ENCODE measurements at places on chromosomes 2 and 18.

DNA sequence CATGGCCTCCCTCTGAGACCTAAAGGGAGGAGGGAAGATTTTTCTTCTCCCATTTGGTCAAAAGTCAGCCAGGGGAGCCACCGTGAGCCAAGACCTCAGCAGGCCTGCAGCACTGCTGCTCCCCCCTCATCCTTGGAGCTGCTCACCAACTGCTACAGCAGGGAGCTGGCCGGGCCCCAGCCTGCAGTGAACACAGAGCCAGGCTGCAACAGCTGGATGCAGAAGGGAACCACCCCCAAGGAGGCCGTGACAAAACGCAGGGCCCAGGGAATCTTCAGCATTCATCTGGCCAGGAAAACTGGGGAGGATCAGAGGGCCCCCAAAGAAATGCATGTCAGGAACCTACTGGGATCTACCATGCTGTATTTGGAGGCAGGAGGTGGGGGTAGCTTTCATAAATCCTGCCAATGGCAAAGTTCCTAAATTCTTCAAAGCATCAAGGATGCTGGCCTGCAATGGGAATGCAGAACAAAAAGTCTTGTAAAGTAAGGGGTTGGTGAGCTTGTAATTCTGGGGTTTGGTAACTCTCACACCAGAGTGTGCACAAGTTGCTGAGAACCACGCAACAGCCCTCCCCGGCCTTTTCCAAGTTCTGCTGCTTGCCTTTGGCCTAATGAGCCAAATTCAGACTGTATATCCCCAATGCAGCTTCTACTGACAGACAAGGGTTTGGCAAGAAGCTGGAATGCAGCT lies 61.0 kb downstream of the CACNB4 start:
- DNase-seq, result no peak

GRCh38 chr18:29496152-29496680 lies 1319.3 kb upstream of the CDH2 start:
- no peak for DNase-seq

GRCh38 chr2:101175991-101176390 lies 24.8 kb upstream of the TBC1D8 start:
- no peak for DNase-seq

DNA sequence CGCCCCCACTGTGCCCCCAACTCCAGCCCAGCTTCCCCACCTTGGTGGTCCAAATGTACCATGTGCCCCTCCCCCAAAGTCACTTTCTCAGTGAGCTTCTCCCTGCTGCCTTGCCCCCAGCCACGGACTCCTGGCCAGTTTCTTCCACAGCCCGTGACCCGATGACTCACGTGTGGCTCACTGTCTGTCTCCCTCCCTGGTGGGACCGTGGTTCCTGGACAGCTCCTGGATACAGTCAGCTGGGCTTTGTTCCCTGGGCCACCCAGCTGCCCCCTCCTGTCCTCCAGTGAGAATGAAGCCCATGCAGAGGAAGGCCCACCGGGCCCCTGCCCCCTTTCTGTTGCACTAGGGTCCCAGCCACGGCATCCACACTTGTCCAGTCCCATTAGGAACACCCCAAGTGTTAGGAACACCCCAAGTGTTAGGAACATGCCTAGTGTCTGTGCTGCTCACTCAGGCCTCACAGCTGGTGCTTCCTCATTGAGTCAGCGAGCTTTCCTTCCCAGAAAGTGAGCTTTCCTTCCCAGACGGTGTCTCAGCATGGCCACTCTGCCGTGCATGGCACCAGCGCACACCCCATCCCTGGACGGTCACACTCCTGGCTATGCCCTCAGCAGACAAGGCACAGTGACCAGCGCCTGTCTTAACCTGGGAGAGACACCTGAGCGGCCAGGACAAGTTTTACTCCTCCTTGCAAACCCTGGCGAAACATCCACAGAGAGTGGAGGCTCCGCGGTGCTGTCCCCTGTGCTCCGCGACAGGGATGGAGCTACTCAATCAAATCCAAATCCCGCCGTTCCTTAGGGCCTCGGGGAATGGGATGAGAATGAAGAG lies 44.8 kb upstream of the CTDP1 start:
- no peak for DNase-seq

GRCh38 chr2:159879051-159879604 lies 81.1 kb upstream of the CD302 start:
- no peak for DNase-seq

DNA sequence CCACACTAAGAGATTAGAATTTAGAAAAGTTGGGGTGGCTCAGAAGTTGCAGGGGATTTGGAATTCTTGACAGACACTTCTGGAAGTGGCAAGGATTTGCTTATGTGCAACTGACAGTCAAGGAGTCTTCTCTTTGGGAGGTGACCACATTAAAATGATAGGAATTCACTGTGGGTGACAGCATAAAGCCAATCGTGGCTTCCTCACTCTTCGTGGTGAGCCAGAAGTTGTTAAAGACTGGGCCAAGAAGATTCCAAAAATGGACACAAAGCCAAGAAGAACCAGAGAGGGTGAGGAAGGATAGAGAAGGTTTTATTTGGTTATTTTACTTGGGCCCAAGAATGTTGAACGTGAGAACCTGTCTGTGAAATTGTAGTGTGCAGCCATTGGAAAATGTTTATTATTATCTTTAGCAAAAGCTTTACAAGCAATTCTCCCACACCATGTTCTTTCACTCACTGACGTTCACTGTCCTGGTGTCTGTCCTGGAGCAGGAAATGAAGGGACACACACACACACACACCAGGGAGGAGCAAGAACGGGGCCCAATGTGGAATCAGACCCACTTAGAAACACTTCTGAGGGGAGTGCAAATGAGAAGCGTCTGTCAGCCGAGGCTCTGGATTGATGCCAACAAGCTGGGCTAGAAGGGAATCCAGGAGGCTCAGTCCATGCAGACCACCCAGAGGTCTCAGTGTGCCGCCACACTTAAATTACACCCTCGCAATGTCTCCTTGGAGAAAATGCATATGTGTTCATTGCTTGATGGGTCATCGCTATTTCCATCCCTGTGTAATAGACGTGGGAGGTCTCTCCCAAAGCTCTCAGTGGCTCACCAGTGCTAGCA lies 37.2 kb downstream of the STEAP3 start:
- DNase-seq, result no peak

DNA sequence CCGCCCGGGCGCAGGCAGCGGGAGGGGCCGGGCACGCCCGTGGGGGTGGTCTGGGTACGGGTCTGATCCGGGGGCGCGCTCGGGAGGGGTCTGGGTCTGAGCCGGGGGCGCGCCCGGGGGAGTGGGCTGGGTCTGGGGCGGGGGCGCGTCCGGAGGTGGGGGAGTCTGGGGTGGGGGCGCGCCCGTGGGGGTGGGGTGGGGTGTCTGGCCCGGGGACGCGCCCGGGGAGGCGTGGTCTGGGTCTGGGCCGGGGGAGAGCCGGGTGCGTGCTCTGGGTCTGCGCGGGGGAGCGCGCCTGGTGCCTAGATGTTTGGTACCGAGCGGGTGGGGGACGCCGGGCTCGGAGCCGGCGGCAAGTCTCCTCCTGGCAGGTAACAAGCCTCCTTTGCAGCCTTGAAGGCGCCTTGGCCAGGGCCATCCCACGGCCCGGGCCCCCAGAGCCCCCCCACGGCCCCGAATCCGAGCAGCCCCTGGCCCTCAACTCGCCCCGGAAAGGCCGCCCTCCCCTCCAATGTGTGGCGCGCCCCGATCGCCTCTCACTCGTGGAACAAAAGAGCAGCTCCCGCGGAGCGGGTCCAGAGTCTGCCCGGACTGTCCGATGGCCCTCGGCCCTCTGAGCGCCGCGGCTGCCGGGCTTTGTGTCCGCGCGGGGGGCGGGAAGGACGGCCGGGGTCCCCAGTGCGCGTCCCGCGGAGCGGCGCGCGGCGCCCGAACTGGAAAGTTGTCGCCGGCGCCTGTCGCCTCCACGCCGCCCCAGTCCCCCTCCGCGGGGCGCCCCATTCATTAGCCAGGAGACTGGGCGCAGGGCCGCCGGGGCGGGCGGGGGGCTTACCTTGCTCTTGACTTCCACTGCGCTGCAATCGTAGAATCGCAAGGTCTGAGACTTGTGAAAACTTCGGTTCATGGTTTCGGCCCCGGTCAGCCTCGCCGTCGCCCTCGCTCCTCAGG lies 595 bp downstream of the PARD6G start:
- no peak for DNase-seq

DNA sequence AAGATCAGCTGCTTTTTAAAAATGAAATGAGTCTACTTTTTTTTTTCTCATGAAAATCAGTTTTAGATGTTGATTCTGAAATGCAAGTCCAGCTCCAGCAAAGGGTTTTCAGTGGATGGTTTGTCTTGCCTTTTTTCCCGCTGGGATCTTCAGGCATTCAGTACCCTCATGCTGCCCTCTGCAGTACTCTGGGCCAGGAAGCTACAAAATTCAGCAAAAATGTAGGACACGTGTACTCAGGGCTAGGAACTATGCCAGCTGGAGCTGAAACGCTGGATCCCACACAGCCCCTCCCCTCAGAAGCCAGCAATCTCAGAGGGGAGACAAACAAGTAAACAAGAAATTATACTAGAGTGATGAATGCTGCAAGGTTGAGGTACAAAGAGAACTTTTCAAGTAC lies 97.3 kb downstream of the MMADHC start:
- DNase-seq, result no peak

DNA sequence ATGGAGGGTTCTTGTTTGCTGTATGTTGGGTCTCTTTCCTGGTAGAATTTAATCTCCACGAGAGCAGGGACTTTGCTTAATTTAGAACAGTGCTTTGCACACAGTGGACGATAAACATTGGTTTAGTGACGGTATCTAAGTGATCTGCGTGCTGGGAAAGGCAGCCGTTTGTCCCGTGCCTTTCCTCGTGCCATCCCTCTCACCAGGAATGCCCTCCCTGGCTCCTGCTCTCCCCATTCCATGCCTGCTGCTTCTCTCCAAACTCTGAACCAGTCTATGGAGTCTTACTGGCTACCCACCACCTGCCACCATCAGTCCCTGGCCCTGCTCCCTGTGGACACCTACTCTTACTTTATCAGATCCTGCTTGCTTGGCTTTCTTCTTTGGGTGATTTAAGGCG lies 27.3 kb upstream of the TNP1 start:
- DNase-seq, result no peak

- DNase-seq, result no peak
These were observed 368.3 kb downstream of the RAD51AP2 start for GRCh38 chr2:17149945-17150344.

DNA sequence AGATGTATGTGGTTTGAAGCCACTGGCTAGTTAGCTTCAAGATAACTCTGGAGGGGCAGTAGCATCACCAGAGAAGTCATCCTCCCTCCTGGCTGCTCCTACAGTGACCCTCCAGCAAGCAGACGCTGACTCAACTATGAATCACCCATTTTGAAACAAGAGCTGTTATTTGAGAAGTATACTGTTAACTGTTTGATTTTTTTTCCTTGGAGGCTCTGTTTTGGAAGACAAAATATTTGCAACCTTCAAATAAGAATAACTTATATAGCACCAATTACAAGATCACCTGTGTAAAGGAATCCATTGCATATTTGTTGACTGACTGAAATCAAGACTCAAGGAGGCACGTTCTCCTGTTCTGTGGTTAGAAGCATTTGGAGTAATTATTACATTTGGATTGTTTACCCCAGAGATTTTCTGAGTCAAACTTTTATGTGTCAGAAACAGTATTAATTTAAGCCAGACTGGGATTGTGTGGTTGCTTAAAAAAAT lies 313.8 kb downstream of the MTX2 start:
- DNase-seq, result no peak

DNA sequence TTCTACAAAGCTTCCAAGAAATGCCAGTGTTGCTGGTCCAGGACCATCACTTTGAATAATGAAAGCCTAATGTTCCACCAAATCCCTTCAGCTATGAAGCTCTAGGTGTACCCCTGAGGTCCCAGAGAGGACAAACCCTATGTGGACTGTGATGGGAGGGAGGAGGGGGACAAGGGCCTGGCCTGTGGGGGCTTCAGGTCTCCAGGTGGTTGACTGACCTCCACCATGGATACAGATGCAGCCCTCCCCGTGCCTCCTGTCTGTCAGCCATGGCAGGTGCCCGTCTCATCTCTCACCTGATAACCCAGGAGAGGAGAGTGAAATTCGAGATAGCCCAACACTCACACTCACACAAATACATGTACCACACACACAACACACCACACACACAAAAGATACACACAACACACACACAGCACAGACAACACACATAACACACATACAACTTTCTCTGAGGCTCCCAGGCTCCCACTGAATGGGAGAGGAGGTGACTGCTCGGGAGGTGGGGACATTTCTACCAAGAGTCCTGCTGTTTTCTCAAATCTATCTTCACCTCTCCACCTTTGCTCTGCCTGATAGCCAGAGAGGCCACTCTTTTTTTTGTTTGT lies 12.8 kb upstream of the RHOB start:
- no peak for DNase-seq

DNA sequence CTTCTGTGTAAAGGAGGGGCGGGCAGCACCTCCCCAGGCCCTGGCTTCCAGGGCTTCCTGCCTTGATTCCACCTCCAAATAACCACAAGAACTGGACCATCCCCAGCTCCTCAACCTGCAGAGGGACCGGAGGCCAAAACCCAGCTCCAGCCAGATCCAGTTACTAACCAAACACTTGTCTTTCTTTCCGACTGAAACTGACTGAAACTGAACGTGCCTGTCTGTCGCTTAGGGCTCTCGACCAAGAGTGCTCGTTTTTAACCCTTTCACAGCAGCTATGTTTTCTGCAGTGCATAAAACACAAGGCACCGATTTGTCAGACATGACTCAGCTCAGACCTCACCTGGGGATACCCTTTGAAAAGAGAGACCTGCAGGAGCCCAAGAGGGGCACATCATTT lies 249.9 kb upstream of the SIX2 start:
- DNase-seq, result no peak

DNA sequence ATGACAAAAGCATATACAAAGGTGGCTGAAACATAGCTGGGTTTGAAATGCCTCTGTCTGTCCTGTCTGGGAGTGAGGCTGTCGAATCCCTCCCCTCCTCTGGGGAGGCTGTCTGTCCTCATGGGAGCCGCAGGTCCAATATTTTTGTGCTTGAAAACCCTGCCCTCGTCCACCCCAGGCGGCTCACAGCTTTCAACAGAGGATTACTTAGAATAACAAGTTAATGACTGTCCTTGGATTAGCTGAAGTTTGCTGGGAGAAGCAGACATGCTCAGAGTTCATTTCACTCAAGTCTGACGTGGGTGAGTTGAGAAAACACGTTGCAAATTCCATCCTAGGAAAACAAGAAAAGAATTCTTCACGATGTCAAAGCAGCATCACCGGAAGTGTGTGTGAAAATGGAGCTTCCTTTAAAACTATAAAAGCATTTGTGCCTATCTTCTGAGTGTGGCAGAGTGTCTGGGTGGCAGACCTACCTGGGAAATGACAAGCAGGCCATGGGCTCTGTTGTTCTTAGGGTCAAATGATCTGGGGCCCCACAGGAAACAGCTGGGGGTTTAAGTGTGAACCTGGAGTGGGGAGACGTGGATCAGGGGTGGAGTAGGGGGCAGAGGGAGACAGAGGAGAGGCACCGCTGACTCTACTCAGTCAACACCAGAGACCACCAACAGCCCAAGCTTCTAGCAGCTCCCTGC lies 77.1 kb downstream of the DDX1 start:
- no peak for DNase-seq

GRCh38 chr2:1510176-1510575 lies 96.9 kb downstream of the TPO start:
- no peak for DNase-seq

GRCh38 chr2:72747344-72747743 lies 78.5 kb downstream of the EXOC6B start:
- DNase-seq, result no peak

- DNase-seq, result no peak
These were observed 490.3 kb downstream of the ADCYAP1 start for GRCh38 chr18:1394966-1395365.

GRCh38 chr2:100106460-100106859 lies 35.9 kb downstream of the AFF3 start:
- no peak for DNase-seq
